ENCODE measurements at places on chromosomes 5 and 9.
A peak's percentile ranks its signal among the peaks of the same experiment; 100 is the strongest.

GRCh38 chr5:144531188-144531587 lies 360.5 kb downstream of the KCTD16 start:
- DNase-seq: peak; percentile 78

DNA sequence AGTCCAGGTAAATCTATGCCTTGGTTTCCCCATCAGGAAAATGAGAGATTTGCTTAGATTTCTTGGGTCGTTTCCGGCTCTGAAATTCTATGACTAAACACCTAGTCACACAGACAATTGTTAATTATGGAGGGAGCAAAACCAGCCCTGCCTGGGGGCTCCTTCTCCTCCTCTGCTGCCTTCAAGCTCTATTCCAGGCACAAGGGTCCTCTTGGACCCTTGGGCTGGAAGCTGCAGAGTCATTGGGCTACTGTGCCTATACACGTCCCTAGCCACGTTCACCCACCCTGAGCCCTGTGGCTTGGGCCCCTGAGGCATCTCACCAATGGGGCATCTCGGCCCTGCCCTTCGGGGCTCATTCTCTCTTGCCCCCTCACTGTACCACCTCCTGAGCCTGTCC lies 73.8 kb upstream of the TBC1D2 start:
- no peak for DNase-seq

DNA sequence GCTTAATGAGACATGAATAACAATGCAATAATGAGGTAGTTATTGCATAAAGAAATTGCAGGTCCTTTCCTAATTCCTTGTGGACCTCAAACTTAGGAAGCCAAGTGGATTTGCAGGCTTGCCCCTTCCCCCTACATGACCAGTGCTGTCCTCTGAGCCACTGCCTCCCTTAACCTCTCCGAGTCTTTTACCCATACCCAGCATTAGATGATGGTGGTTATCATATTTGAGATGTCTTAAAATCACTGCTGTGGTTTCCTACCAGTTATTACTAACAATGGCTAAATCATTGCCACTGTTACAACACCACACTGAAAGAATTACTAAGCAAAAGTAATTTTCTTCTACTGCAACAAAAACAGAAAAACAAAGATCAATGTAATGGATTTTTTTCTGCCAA lies 170.8 kb downstream of the EDIL3 start:
- DNase-seq: no peak

DNA sequence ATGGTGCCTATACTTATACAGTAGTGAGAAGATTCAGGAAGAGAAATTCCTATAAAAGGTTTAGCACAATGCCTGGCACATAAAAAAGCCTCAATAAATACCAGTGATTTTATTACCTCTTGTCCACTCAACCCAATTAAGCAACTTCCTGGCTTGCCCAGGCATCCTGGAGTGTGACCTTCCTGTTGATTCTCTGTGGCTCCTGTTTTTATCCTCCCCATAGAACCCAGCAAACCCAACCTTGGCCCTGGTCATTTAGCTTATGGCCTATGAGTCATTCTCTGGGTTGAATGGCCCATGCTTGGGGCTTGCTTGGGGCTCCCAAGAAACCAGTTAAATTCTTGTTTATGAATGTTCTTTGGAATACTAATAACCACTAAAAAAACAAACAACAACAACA lies 21.4 kb upstream of the SPARC start:
- DNase-seq: no peak

GRCh38 chr9:117114768-117115167 lies 300.1 kb downstream of the ASTN2 start:
- no peak for DNase-seq

- DNase-seq: no peak
Observed at GRCh38 chr5:120314191-120314590, 149.9 kb upstream of the PRR16 start.

GRCh38 chr9:117682955-117683710 lies 21.1 kb upstream of the TLR4 start:
- DNase-seq: no peak

DNA sequence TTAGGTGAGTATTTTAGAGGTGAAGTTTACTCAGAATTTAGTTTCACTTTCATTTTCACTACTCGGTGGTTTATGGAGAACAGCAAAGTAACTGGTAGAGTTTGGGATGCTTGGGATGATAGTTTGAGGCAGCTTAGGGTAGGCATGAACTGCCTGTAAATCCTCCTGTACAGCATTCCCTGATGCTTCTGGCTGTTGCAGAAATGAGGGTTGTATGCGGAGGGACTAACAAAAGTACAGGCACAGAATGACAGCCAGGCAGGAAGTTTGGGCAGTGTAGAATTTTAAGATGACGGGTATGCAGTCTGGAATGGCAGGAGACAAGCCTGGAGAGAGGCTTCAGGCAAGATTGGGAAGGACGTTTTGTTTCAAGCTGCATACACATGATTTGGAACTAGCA lies 48.0 kb upstream of the FAM120AOS start:
- no peak for DNase-seq

- DNase-seq: no peak
Observed at GRCh38 chr5:143677403-143677802, 134.6 kb upstream of the HMHB1 start.

GRCh38 chr5:167488371-167488770 lies 803.1 kb upstream of the WWC1 start:
- DNase-seq: no peak

DNA sequence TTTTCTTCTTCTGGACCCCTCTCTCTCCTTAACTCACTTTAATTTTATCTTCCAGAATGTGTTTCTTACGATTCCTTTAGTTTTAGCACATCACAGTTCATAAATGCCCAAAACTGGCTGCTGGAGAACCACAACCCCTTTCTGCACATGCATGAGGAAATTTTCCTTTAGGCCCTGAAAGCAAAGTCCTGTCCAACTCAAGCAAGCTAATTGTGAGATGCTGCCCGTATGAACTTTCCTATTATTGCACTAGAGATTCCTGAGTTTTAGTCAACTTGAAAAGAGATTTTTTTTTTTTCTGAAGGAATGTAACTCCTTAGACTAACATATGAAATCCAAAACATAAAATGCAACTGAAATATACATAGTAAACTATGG lies 52.1 kb upstream of the DAB2 start:
- no peak for DNase-seq

DNA sequence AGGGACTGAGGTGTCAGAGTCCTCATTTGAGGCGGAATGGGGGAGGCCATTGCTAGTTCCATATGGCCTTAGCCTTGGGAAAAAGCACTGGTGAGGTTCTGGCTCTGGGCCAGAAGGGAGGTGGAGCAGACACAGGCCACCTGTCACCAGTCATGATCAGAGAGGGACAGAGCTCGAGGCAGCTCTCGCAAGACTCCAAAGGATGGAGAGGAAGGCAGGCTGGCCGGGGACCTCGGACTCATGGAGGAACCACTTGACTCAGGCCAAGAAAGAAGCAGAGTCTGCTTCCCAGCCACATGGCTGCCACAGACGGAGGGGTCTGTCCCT lies 29.2 kb upstream of the NSMF start:
- peak; percentile 85 for DNase-seq

GRCh38 chr9:755454-756381 lies 85.8 kb upstream of the DMRT1 start:
- no peak for DNase-seq

GRCh38 chr5:169299663-169300467 lies 1.1 kb downstream of the SLIT3 start:
- no peak for DNase-seq

DNA sequence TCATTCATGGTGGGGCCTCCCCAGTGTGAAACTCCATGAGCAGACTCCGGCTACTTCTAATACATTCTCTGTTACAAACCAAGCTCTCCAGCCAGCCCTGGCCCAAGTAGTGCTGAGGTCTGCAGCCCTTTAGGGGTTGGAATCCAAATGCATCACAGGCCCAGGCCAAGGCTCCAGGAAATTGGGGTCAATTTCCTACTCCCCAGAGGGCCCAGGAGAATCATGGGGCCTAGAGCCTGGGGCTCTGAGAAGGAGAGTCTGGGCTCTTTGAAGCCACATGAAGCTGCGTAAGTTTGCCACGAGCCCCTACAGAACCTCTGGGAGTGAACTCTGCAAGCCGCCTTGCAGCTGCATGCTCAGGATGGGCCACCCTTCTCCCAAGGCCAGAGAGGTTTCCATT lies 206.4 kb downstream of the PAPPA start:
- no peak for DNase-seq

- DNase-seq: no peak
Observed at GRCh38 chr9:116506685-116507084, 180.4 kb upstream of the TRIM32 start.

DNA sequence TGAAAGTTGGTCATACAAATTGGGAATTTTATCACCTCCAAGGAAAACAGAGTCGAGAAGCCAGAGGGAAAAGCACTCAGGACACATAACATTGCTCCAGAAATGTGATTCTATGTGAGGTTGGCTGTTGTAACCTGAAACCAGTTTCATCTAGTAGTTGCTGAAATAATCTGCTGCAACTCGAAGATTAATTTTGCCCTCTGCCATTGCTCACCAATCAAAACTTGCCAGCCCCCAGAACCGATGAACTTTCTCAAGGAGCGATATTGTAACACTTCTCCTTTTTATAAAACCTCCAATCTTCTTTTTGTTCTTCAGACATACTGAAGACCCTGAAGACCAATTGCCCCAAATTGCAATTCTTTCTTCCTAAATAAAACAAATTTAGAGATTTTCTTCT lies 31.1 kb downstream of the C5orf58 start:
- no peak for DNase-seq

GRCh38 chr9:78089111-78089510 lies 57.5 kb upstream of the GNAQ start:
- DNase-seq: no peak

- no peak for DNase-seq
Observed at GRCh38 chr5:96742538-96742937, 65.2 kb downstream of the ERAP1 start.

- DNase-seq: no peak
Observed at GRCh38 chr5:172165465-172165864, 22.6 kb downstream of the STK10 start.

GRCh38 chr5:567664-568060 lies 43.4 kb upstream of the SLC9A3 start:
- DNase-seq: no peak

All from NCI-H1694 (cell line).